ENCODE measurements at places on chromosomes 11 and 22.

- no peak for DNase-seq
Observed at GRCh38 chr22:48153726-48154125, 1391.3 kb downstream of the TBC1D22A start.

- no peak for DNase-seq
Observed at GRCh38 chr11:90218606-90219005, 4.2 kb downstream of the CHORDC1 start.

- DNase-seq: no peak
Observed at GRCh38 chr11:8327761-8328192, 64.1 kb upstream of the LMO1 start.

DNA sequence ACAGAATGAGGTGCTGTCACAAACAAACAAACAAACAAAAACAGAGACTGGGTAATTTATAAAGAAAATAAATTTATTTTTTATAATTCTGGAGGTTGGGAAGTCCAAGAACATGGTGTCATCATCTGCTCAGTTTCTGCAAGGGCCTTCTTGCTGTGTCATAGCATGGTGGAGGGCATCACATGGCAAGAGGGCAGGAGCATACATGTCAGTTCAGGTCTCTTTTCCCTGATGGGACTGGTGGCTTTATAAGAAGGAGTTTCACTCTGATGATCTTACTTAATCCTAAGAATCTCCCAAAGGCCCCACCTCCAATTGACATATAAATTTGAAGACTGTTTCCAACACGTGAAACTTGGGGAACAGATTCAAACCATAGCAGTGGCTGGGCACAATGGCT, 135.7 kb downstream of the NECTIN1 start:
- DNase-seq: no peak

DNA sequence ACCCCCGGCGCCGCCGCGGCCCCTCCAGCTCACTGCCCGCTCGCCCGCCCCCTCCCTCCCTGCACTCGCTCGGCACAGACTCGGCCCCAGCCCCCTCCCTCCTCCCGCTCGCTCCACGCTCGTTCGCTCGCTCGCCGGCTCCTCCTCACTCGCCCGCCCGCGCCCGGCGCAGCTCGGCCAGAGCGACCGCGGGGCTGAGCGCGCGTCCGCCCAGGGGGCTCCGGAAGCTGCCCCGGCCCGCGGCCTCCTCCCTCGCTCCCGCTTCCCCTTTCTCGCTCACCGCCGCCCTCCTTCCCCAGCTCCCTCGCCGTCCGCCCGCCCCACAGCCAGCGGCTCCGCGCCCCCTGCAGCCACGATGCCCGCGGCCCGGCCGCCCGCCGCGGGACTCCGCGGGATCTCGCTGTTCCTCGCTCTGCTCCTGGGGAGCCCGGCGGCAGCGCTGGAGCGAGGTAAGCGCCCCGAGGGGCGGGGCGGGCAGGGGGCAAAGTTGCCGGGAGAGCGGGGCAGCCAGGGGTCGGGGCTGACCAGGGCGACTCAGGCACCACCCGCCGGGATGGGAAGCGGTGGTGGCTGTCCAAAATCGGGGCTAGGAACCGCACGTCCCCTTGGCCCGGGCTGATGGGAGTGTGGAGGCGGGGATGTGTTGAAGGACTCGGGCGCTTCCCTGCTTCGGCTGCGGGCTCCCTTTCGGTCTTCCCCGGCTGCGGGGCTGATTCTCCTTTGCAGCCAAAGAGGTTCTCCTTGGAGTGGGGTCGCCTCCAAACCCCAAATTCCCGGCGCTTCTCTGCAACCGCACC, at the start of gene SEZ6L:
TSS of gene SEZ6L (plus strand) at position 148 of the 797 bp plus-strand sequence. CDS start at position 356, 208 bp downstream.
- no peak for DNase-seq

- peak; percentile 81 for DNase-seq
Observed at GRCh38 chr22:44542561-44543222, 44.7 kb upstream of the RTL6 start.

DNA sequence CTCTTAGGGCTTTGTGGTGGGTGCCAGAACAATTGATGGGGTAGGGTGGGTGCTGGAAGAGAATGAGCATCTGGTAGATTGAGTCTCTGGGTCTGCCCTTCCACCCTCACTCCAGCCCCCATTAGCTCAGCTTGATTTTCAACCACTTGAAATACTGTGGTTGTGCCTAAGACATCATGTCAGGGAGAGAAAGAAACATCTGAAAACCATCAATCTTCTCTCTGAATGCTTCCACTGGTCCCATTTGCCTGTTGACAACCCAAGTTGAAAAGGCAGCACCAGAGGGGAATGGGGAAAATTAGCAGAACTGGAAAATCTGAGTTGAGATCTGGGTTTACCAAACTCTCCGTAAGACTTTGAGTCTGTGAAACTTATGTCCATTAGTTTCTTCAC, 26.1 kb downstream of the CD44 start:
- DNase-seq: no peak

GRCh38 chr11:14882196-14882595, 9.8 kb downstream of the CYP2R1 start:
- no peak for DNase-seq

- no peak for DNase-seq
Observed at GRCh38 chr22:37848587-37849088, 581 bp upstream of the EIF3L start.

- no peak for DNase-seq
Observed at GRCh38 chr11:77027275-77027674, 6.9 kb upstream of the B3GNT6 start.

- DNase-seq: no peak
Observed at GRCh38 chr22:46442217-46442853, 95.1 kb downstream of the CELSR1 start.

- no peak for DNase-seq
Observed at GRCh38 chr11:125224391-125225021, 60.0 kb downstream of the PKNOX2 start.

DNA sequence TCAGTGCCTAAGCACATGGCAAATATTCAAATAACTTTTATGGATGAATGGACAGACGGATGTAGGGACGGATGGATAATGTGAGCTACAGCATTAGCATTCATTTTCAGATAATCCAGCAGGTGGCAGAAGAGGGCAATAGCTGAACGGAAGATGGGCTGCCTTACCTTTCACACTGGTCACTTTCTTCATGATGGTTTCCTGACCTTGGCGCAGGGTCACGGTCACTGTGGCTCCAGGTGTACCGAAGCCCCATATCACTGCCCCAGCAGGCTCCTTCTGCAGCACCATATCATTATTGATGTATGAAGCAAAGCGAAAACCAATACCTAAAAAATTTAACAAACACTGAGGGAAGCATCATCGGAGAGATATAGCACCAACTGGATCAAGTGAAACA, 4.3 kb downstream of the SIAE start:
- no peak for DNase-seq

DNA sequence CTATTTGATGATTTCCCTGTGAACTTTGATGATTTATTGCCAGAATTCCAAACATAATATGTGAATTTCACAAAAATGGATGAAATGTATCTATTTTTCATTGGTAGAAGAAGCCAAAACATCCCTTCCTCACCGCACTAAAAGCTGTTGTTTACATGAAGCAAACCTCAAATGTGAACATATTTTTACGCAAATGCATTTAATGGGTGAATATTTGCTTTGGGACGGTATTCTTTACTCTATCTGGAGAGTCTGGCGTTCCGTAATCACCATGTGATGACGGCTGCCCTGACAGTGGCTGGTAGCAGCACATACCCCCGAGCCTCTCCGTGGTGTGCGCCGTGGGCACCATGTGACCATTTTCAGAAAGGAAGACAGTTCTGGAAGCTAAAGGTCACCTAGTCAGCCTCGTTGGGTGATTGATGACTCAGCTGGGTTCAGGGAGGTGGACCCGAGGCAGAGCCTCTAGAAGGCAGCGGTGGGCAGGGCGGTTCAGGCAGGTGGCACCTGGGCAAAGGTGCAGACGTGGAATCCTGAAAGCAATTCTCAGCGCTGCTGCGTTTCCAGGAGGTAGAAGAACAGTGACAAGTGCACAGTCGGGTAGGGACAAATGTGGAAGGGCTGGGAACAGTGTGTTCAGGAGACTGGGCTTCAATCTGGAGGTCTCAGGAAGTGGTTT, 45.3 kb downstream of the PPARA start:
- peak; percentile 85 for DNase-seq

DNA sequence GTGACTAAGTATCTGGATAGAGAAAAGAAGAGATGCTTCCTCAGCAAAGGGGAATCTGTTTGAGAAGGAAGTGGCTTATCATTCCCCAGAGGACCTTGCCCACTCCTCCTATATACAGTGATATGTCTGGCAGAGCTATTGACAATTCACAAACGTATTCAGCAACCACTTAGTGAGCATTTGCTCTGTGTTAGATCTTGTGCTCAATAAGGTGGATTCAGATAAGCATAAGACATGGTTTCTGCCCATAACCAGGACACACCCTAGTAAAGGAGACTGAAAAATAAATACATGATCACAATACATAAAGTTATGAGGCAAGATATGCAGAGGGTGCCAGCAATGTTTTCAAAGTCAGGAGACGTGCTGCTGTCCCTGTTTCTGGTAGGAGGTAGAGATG, 1.4 kb downstream of the TMEM9B start:
- DNase-seq: no peak

DNA sequence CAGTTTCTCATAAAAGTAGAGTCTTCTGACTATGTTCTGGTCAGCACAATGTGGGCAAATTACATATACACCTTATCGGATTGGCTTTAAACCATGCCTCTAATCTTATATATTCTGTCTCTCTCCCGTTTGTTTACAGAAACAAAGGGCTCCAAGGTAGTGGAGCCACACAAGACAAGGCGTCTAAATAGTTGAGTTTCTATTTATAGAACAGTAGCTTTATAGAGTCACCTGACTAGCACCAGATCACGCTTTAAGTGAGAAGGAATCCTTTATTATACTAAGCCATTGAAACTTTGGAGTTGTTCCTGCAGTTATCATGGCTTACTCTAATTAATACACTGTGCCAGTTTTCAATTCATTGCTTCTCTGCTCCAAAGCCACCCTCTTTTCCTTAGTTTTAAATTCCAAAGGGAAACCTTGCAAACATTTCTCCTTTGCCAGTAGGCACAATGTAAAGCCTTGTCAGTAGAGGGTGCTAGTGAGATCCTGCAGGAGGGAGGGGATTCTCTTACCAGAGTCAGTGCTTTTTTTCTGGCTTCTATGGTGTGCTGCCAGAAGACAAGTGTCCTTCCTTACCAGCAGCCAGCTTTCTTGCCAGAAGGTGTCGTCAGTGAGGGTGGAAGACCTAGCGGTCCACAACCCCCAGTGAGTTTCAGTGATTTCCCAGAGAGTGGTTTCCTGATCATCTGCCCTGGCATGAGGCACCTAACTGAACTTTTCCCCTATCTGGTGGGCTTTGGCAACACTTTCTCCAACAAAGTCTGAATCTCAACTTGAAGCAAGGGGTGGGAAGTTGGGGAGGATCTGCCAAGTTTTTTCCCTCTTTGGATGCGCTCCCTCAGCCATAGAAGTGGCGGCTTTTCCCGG, 71.7 kb downstream of the RAB38 start:
- no peak for DNase-seq
